CD14-positive monocyte (primary cell): ENCODE measurements at places on chromosomes 2 and 18. TPM values are rescaled to one million over a fixed set of nuclear protein-coding genes. Genes with fewer than 3 reads are reported as not detected.
A peak's percentile ranks its signal among the peaks of the same experiment; 100 is the strongest.

The NTSR2 gene
- not detected in 2 replicates for polyA plus RNA-seq

The TMEM178A gene
- not detected for polyA plus RNA-seq

GRCh38 chr18:26039203-26039602, 51.2 kb downstream of the SS18 start:
- no peak for DNase-seq

DNA sequence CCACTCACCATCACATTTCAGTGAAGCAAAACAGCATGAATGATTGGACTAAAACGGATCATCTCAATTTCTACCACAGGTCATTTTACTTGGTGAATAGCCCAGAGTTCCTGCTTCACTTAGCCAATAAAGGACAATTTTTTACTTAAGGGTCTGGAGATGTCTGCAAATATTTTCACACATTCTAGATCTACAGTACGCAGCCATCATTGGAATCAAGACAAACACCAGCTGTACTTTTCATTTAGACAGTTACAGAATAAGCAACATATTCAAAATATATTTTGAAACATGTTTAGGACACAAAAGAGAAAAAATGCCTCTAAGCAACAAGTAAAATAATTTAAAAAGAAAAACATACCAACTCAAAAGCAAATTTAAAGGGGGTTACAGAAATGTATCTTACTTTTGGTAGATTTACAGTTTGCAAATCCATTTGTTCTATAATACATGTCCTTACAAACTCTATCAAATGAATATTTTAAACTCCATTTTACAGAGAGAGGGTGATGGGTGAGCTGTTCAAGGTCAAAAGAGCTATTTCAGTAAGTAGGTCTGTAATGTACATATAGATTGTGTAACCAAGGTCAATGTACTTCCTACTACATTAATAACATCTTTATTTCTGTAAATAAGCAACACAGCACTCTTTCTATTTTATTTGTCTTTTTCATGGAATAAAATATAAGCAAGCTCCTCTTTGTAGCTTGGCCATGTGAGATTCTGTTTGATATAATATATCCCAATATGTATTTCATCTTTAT, 13.4 kb downstream of the PPP1R1C start:
- DNase-seq: no peak

GRCh38 chr18:33074125-33074524, 301.3 kb upstream of the KLHL14 start:
- DNase-seq: no peak

- DNase-seq: peak; percentile 7
Observed at GRCh38 chr2:126359494-126359893, 296.5 kb upstream of the GYPC start.

GRCh38 chr2:43293744-43294695, 67.6 kb upstream of the ZFP36L2 start:
- peak; percentile 97 for DNase-seq

DNA sequence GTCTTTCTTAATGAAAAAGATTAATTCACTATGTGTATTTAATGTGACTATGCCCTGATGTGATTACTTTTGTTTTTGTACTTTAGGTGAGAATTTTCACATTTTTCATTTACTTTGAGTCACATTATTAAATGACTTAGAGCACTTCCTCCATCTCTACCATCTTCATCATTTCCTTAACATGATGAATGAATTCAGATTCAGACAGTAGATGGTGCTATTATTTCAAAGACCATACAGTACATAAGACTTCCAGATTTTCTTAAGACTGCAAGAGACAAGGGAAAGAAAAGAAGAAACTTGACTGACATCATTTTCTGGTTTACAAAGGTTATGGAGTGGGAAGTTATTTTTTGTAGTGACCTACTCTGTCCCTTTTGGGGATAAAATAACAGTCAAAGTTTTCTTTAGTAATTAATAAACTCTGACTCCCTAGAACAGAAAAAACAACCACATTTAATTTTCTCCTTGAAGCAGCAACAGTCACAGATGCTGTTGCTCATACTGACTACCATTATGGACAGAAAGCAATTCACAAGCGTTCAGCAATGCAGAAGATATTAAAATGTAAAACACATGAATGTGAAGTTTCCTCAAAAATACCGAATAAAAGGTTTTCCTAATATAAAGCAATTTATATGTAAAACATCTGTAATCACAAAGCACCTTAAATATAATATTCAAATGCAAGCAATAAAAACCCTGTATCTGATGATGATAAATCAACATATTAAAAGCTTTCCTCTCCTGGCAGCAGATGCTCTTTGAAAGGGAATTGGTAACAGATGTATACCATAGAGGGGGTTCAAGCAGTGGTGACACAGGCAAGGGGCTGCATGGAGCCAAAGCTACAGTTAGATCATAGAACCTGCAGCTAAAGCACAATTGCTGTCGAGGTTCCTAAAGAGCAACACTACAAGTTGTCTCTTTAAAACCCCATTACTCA, 1010.9 kb upstream of the NXPH2 start:
- no peak for DNase-seq

DNA sequence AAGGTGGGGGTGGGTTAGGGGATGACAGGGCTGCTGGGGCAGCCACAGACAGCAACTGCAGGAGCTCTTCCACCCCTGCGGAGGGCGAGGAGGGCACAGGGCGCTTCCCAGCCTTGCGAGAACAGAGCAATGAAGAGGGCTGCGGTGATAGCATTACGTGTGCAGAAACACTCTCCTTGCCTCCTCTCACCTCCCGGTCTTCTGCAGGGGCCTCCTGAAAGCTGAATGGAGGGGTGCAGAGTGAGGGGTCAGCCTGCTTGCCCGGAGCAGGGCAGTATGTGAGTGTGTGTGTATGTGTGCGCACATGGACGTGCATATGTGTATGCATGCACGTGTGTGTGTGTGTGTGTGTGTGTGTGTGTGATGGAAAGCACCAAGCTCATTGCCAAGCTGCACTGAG, 29.5 kb upstream of the IL1R2 start:
- peak; percentile 16 for DNase-seq
